ENCODE measurements at places on chromosomes 7 and 10.
A peak's percentile ranks its signal among the peaks of the same experiment; 100 is the strongest.

- no peak for DNase-seq
Observed at GRCh38 chr10:103766751-103767505, 88.4 kb downstream of the SH3PXD2A start.

- no peak for DNase-seq
Observed at GRCh38 chr7:1068619-1069018, 19.3 kb upstream of the GPER1 start.

DNA sequence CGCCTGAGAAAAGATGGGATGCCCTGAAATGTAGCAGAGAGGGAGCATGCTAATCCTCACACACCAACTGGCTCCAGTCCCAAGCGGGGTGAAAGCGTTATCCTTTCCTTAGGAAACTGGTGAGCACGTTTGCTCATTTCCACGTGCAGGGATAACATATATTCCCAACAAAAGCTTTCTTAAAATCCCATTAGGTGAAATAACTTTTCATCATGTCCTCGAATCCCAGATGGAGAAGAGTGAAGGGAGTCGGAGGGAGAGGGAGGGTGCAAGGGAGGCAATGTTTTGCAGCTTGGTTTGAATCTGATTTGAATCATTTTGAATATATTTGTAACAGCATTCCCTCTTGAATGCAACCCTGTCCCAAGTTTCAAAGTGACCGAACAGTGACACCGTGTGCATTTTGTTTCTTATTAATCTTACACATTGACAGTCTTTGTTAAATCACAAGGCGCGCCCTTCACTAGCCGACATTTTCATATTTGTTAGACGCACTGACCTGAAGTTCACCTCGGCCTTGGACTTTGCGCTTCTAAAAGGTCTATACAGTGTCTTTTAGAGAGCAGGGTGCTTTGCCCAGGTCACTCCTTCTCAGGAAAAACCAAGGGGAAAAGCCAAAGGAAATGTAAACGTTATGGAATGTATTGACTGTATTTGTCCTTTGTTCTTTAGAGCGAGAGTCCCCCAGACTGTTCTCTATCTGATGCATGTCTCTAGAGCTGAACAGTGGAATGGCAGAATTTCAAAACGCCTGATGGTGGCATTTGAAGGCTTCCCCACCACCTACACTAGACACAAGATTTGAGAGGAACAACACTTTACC lies 3.1 kb upstream of the HOXA4 start:
- DNase-seq: no peak

DNA sequence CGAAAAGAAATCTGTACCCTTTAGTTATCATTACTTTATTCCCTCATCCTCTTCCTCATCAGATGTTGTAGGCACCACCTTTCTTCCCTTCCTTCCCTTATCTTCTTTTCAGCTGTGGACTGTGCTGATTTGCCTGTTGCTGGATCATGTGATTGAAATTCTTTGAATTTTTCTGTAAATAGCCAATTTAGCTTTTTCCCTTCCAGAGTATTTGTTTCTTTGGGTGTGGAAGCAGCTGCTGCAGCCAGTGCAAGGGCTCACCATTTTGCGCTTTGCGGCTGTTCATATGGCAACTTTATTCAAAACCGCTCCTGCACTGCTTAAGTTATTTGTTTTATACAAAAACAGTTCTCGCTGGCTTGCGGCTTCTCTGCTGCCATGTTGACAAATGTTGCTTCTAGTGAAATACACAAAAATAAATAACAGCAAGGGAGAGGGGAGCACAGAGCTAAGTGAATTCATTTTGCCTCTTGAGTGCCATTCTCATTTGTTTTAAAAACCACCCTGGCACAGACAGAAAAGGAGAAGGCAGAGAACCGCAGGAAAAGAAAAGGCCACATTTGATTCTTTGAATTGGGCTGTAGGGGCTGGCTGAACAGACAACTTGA lies 151.2 kb downstream of the AUTS2 start:
- no peak for DNase-seq

DNA sequence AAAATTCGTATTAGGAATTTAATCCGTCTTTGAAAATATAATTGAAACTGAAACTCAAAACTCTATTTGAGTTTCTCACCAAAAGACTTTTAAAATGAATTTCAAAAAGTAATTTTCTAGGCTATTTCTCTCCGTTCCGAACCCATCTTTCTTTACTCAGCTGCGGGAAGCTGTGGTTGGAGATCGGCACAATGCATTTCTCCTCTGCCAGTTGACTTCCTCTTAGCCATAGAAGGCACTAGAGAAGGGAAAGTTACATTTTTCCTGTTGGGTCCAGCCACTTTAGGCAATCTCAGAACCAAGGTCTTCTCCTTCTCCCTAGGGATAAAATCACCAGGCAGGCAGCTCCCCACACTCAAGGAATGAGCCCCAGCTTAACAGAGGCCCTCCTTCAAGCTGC lies 133.6 kb upstream of the COL1A2 start:
- DNase-seq: no peak

DNA sequence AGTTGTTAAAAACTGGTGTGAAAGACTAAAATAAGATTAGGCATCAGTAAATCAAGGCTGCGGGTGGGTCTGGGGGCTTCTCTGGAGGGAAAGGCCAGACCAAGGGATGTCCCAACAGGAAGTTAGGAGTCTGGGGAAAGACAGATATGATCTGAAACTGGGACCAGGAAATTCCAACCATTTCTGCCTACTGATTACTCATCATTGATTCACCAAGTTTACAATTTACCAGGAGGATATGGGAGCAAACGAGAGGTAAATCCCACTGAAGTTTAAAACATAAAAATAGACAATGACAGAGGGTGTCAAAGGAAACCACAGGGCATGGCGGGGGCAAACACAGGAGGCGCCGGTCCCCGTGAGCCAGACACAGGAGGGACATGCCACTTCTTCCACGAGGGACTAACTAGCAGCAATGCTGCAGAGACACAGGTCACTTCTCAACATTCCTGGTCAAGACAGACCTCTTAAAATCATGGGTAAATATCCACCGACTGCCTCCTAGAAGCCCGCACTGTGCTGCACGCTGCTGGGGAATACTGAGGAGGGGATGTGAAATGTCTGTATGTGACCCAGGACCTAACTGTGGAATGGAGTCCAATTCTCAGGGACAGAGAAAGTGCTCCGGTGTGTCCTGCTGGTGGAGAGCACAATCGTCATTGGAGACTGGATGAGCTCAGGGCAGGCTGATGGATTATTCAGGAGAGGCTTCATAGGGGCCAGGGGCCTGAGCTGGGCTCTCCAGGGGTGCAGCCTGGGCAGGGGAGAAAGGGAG lies 153.4 kb upstream of the KLF14 start:
- no peak for DNase-seq

- no peak for DNase-seq
Observed at GRCh38 chr10:22344781-22345300, 455 bp upstream of the SPAG6 start.

DNA sequence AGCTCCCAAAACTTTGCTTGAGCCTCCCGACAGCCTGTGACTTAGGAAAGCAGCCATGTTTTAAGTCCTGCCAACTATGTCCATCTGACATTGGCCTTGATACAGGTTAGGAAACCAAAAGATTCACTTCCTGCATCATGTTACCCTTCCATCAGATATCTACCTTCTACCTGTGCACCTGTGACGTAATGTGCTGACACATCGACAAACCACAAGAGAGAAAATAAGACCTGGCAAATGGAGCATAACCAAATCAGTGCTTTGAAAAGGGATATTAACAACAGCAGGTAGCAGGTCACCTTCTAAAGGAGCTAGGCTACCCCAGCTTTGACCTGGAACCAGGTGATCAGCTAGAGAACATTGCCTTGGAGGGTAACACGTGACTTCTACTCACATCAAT lies 14.8 kb upstream of the PRR15 start:
- no peak for DNase-seq

DNA sequence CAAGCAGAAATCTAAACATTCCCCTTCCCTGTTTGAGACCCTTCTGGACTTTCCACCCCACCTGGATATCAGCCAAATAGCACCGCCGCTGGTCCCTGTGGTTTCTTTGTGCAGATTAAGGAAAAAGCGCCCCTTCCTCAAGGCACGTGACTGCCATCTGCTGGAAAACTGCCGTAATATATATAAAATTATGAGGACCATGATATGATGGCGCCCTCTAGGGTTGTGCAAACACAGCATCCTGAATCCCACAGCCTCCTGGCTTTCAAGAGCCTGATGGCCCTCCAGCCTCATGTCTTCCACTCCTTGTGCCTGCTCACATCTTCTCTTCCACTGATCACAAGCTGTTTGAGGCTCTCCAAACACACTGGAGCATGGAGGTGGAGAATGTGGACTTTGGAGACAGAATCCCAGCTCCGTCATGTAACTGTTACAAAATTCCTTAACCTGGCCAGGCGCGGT lies 121.3 kb downstream of the MYL10 start:
- peak; percentile 89 for DNase-seq

DNA sequence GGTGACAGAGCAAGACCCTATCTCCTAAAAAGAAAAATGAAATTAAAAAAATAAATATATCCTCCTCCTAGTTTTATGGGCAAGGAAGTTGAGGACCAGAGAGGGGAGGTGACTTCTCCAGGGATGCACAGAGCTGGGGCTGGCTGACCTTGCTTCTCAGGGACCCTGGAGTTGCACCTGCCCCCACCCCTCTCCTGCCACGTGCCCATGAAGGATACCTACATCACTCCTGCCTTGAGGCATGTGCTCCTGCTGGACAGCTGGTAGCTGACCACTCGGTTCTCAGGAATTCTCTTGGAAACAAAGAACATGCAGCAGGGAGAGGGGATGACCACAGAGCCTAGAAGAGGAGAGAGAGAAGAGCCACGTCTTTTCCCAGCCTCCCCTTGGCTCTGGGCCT lies 522 bp downstream of the CCL24 start:
- no peak for DNase-seq

- DNase-seq: no peak
Observed at GRCh38 chr10:30028006-30028737, 31.2 kb downstream of the JCAD start.

DNA sequence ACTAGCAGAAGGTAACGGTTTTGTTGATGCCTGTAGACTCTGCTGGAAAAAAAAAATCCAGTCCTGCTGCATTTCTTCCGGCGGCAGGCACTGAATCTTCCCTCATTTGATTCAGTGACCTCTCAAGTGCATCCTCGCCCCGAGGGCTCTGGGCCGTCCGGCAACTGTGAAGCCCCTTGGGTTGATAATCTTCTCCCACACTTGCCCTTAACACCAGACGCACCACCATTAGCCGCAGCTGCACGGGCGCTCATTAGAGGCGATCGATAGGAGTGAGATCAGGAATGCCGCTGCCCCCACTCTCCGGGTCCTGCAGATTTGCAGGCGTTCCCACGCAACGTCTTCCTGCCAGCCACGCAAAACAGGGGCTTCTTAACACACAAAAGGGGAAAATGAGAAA lies 200.0 kb upstream of the MKI67 start:
- no peak for DNase-seq

DNA sequence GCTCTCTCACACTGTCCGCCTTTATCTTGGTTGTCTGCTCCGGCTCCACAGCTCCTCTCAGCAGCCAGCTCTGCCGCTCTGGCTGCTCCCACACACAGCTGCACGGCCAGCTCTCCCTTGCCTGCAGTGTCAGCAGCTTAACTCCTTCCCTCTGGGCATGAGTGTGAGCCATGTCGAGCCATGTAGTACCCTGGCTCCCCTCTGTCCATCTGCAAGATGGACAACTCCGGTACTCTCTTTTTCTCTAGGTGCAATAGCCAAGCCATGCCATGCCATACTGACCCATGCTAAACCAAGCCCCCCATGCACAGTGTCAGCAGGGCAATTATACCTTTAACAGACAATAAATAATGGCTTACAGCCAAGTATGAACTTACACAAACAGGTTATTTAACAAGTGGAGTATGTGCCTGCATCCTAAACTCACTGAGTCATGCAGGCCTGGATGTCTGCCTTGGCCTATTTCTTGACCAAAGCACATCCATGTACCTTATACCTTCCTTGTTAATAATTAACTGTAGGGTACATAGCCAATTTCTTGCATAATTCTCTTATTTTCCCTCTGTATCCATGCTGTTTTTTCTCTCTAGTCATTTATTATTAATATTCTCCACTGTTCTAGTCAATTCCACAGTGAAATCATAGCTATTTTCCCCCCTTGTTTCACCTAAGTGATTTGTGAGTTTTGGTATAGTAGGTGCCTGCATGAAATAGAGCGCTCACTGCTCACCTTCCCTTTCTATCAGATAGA lies 170.9 kb downstream of the CDK14 start:
- no peak for DNase-seq

DNA sequence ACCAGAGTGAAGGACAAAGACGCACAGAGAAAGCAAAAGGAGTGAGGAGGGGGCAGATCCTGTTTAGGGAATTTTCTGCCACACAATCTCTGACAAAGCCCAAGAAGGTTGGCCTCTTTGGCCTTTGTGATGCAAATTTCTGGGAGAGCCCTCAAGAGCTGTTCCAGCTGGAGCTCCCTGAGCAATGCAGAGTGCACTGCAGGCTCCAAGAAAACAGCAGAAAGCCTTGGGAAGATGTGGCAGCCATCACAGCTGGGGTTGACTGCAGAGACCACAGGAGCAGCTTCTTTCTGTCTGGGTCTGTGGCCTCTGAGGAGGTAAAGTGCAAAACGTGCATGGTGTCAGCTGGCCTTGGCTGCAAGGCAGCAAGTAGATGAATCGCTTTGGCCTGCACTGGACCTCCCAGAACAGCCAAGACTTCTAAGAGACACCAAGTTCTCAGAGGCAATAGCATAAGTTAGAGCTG lies 200.2 kb downstream of the ELMO1 start:
- DNase-seq: no peak

DNA sequence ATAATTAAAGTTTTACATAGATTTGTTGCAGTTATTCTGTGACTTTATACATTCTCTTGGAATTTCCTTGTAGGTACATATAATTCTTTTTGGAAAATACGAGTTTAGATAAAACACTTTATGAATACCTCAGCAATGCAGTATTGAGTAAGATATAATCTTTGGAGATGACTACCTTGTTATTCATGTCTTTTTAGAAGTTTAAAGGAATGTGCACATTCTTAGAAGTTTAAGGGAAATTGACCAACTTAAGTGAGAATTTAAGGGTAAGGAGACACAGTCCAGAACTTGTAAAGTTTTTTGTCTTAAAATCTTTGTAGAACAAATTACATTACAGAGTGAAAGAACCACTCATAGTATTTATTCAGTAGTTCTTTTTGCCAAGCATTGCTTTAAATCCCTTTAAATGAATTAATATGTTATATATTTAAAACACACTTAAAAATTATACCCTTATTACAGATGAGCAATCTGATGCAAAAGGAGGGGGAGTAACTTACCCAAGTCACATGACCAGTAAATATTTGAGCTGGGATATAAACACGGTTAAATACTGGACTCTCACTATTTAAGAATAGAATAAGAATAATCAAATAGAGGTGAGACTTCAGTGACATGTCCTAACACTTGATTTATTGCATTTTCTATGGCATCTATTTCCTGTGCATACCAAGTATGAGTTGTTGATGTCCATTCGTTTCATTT lies 139.5 kb upstream of the FERD3L start:
- DNase-seq: no peak

DNA sequence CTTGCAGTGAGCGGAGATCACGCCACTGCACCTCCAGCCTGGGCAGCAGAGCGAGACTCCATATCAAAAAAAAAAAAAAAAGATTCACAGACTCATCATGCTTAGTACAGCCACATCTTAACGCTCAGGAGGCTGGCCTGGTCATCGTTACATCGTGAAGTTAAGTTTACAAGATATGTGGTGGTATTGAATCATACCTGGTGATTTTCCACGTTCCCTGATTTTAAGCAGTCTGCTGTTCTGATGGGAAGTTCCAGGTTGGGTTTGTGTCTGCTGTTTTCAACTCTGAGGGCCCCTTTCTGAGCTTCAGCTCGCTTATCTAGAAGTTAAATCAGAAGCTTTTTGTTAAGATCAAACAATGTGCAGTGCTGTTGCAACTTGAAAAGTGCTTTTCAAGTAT lies 6.9 kb downstream of the PPP2R2D start:
- DNase-seq: no peak

GRCh38 chr7:25752967-25753791 lies 398.8 kb upstream of the NFE2L3 start:
- no peak for DNase-seq
